ENCODE measurements at places on chromosomes 4 and X. TPM values are rescaled to one million over a fixed set of nuclear protein-coding genes. Genes with fewer than 3 reads are reported as not detected.

The GPR173 gene
- 7.8 TPM for polyA plus RNA-seq

GRCh38 chrX:68846536-68846935 is 17.7 kb downstream of the EFNB1 start:
- no peak for DNase-seq

DNA sequence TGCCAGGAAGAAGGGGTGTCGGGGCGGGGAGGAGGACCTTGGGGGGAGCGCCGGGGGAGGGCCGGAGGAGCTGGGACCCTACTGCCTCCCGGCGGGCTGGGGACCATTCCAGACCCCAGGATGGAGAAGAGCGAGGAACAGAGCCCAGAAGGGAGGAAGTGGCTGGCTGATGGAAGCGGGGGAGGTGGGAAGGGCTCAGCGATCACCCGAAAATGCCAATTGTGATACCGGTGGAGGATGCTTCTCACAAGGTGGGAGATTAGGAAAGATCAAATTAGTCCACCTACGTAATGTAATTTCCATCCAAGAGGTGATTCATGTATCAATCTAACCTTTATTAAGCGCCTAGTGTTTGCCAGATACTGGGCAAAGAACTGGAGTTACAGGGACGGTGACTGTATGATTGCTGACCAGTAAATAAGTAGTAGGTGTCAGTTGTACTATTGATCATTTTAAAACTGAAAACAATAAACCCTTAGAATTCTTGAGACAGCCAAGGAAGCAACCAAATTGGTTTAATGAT is 452 bp upstream of the RAI2 start:
- no peak for DNase-seq

GRCh38 chr4:174946246-174946645 is 28.1 kb downstream of the ADAM29 start:
- no peak for DNase-seq

The SMS gene
- 87.3 TPM for polyA plus RNA-seq

DNA sequence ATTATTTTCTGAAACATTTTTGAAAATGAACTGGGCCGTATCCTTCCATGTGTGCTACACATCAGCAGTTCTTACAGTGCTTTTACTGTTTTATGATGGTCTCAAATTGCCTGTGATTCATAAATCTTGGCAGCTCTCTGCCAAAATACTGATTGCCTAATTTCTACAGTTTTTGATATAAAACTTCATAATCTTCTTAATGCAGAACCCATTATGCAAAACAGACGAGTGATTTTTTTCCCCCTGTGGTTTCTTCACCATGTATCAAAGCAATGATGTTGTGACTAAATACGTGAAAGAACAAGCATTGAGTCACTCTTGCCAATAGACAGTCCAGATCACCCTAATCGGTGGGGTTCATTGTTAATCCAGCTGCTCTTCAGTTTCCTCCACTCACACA is 156.4 kb upstream of the WDR1 start:
- no peak for DNase-seq

GRCh38 chrX:148865277-148866210 is 365.1 kb downstream of the AFF2 start:
- DNase-seq = no peak

GRCh38 chr4:123536225-123536624 is 139.6 kb downstream of the SPRY1 start:
- DNase-seq = no peak

GRCh38 chr4:88143504-88143903 is 14.9 kb downstream of the ABCG2 start:
- DNase-seq = peak; percentile 34

GRCh38 chr4:81455897-81456296 is 15.8 kb downstream of the RASGEF1B start:
- no peak for DNase-seq

The ADH7 gene
- not detected for polyA plus RNA-seq

- DNase-seq = no peak
Observed at GRCh38 chr4:26529479-26529878, 39.2 kb upstream of the CCKAR start.

The SPIN2A gene
- 2.1 TPM for polyA plus RNA-seq

The HDX gene
- polyA plus RNA-seq = 2.3 TPM

DNA sequence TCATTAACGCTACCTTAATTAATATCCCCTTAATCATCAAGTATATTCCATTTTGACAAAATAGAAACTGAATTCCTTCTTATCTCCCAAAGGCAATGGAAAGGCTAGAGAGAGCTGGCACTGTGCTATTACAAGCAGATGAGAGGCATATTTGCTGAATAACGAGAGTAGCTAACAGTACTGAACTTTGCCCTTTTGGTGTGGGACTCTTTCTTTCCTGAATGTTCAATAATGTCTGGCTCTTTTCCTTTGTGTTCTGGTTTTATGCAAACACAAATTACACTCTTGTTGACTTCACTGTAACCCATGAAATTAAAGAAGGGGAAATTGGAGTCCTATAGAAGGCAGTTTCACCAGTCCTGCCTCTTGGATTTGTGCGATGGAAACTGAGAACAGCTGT is 63.5 kb downstream of the SHROOM3 start:
- peak; percentile 68 for DNase-seq

- no peak for DNase-seq
Observed at GRCh38 chr4:158590306-158590705, 68.6 kb downstream of the RXFP1 start.

GRCh38 chrX:121655276-121655675 is 607.9 kb downstream of the GLUD2 start:
- no peak for DNase-seq

The CNGA2 gene
- polyA plus RNA-seq = not detected
